ENCODE measurements at places on chromosomes 5 and 9. TPM values are rescaled to one million over a fixed set of nuclear protein-coding genes. Genes with fewer than 3 reads are reported as not detected.

- no peak for DNase-seq
Observed at GRCh38 chr5:72607381-72607780, 100.2 kb upstream of the ZNF366 start.

OR1Q1 gene
- total RNA-seq, result not detected

GRCh38 chr5:147675168-147675567, 107.4 kb downstream of the JAKMIP2 start:
- no peak for DNase-seq

DNA sequence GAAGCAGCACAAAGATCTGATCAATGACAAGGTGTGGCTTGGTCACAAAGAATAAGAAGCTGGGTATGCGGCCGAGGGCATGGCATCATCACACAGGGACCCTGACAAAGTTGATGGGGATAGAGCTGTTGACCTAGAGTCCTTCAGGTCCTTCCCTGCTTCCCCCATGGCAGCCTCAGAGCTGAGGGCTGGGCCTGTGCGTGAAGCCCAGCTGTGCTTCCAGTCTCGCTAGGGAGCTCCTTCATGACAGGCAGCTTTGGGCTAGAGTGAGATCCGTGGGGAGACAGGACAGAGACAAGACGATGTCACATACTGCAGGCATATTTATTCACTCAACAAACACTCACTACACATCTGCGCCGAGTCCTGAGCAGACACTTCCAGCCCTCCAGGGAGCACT, 56.4 kb upstream of the NEURL1B start:
- no peak for DNase-seq

DNA sequence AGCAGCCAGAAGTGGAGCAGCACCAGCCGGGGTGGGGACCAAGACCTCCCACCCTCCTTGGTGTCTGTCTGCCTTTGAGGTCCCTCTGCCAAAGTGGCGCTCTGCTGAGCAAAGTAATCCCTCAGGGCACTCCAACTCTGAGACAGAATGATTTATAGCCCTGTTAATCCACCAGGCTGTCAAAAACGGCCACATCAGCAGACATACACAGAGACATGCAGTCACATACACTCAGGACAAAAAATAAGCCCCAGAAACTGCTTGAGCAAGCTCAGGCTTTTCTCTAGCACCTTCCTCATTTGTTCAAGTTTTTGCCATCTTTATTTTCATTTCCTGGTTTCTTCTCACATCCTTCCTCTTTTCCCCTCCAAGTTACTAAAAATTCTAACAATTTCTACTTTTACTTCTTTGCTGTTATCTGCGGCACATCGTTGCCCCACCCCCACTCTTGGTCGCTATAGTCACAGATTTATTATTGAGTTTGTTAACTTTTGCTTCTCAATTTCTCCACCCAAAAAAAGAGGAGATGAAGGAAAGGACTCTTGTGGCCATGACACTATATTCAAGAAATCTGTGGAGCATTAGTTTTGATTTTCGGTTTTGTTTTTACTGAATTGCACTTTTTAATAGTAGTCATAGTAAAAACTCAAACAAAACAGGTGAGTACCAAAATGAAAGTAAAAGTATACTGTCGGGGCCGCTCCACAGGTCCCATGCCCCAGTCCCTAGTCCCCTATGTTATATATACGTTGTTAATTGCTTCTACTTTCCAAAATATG, 17.4 kb upstream of the ADRB2 start:
- no peak for DNase-seq

DNA sequence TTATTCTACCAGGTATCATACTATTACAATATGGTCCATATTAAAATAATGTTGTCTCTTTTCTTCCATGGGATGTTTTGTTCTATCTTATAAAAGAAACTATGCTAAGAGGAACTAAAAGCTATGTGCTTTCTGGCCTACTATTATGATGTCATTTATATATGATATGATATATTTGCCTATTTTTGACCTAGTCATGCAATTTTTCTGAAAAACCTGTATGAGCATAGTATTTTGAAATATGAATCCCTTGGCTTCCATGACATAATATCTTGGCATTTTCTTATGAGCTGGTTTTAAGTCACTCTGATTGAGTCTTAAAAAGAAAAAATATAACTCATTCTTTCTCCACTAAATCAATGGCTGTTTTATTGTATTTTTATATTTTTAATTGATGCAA, 60.7 kb downstream of the MAN2A1 start:
- DNase-seq, result no peak

GRCh38 chr5:423233-423565, 19.8 kb upstream of the EXOC3 start:
- DNase-seq, result no peak

ALDH1B1 gene
- total RNA-seq, result 5.7 TPM

GRCh38 chr5:74290634-74291241, 349.8 kb downstream of the ENC1 start:
- DNase-seq, result no peak

CDC20B gene
- total RNA-seq, result not detected

DNA sequence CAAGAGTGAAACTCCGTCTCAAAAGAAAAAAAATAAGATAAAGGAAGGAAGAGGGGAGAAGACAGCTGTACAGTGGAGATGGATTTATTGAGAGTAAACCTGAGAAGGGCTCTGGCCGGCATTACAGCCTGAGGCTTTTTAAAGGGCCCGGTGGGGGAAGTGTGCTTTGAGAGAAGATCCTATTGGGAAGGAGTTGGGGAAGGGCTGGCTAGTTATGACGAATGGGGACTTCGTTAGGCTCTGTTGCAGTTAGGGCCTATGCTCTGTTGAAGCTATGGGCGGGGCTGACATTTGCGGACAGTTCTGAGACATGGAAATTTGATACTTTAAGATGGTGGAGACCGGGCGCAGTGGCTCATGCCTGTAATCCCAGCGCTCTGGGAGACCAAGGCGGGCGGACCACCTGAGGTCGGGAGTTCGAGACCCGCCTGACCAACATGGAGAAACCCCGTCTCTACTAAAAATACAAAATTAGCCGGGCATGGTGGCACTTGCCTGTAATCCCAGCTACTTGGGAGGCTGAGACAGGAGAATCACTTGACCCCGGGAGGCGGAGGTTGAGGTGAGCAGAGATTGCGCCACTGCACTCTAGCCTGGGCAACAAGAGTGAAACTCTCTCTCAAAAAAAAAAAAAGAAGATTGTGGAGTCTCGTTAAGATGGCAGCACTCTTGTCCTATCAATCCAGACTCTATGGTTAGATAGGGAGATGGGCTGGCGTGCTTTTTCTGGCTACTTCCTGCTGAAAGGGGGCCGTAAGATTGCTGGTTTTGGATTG, 33.2 kb downstream of the C9orf50 start:
- DNase-seq, result no peak

Data from T-cell (primary cell).